ENCODE measurements at places on chromosomes 16 and 17.

- no peak for DNase-seq
These were observed 45.9 kb upstream of the MGAT5B start for GRCh38 chr17:76822184-76822778.

DNA sequence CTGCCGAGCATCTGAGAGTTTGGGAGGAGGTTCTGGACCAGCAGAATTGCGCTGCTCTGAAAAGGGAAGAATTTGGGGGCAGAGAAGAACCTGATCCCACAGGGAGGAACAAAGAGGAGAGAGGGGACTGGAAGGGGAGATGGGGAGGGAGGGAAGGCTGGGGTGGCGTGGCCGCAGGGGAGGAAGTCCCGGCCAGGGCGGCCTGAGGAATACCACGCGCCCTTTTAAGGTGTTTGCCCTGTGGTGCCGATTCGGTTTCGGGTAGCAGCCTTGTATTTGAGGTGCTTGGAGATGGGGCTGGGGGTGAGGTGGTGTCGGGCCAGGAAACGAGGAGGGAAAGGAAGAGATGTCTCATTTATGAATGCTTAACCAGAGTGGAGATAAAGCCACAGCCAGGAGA, 51.3 kb downstream of the AKAP1 start:
- DNase-seq: no peak

- DNase-seq: no peak
These were observed 56.1 kb downstream of the ENGASE start for GRCh38 chr17:79130536-79131273.

DNA sequence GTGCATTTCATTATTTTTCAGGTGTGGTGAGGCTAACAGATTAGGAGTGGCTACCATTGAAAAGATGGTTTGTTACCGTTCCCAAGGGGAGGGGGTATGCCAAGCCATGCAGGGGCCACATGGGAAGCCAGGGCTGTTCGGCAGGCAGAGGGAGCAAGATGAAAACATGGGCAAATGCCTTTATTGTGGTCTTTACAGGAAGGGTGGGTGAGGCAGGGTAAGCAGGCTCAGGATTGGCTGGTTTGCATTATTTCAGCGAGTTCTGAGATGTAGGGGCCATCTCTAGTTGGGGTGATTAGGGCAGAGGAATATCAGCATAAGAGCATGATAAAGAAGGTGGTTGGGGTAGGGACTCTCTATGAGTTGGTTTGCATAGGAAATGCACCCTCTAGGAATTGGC, 117.6 kb downstream of the CCT6B start:
- DNase-seq: no peak

GRCh38 chr17:33776903-33777302, 478.2 kb upstream of the CCL2 start:
- no peak for DNase-seq

GRCh38 chr16:64092271-64092670, 1029.6 kb downstream of the CDH11 start:
- no peak for DNase-seq

DNA sequence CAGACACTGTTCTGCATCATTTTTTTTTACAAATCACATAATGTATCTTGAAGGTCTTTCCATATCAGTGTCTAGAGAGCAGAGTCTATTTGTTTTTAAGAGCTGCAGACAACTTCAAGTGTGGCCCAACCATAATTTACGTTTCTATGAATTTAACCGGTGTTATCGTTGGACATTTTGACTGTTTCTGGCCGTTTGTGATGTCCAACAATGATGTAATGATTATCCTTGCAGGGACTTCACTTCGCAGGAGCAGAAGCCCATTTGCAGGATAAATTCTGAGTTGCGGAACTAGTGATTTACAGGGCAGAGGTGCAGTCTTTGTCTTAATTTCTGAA, 26.9 kb upstream of the HLF start:
- no peak for DNase-seq

GRCh38 chr16:58286280-58286679, 8.5 kb downstream of the PRSS54 start:
- no peak for DNase-seq

DNA sequence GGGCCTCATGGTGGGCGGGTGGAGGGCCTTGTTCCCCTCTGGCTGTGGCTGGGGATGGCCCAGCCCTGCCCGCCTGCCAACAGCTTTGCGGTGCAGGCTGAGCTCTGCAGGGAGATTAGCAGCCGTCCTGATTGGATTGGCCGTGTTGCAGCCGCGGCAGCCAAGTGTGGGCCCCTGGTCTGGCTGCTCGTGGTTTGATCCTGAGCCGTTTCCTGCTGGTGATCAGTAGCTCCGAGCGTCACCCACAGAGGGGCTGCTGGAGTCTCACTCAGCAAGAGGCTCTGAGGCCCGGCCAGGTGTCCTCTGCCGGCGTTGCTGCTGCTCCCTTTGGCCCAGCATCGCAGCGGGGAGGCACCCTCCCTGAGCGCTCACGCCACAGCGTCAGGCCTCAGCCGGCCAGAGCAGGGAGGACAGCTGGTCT, 32.5 kb downstream of the BAIAP2 start:
- no peak for DNase-seq

GRCh38 chr17:36971508-36971907, 22.8 kb downstream of the AATF start:
- DNase-seq: no peak
